ENCODE measurements at places on chromosomes 1 and 21. TPM values are rescaled to one million over a fixed set of nuclear protein-coding genes. Genes with fewer than 3 reads are reported as not detected.

GRCh38 chr1:43577655-43578542 is 47.2 kb downstream of the PTPRF start:
- no peak for DNase-seq

The ROR1 gene
- 24.5 TPM for total RNA-seq

The SPRR2A gene
- total RNA-seq: not detected

GRCh38 chr1:145720878-145721671 is 1.8 kb downstream of the CD160 start:
- peak; percentile 82 for DNase-seq

The UMODL1 gene
- total RNA-seq: 0.22 TPM

- DNase-seq: no peak
Observed at GRCh38 chr1:53135735-53136114, 6.7 kb downstream of the SLC1A7 start.

The PLA2G2F gene
- not detected for total RNA-seq

DNA sequence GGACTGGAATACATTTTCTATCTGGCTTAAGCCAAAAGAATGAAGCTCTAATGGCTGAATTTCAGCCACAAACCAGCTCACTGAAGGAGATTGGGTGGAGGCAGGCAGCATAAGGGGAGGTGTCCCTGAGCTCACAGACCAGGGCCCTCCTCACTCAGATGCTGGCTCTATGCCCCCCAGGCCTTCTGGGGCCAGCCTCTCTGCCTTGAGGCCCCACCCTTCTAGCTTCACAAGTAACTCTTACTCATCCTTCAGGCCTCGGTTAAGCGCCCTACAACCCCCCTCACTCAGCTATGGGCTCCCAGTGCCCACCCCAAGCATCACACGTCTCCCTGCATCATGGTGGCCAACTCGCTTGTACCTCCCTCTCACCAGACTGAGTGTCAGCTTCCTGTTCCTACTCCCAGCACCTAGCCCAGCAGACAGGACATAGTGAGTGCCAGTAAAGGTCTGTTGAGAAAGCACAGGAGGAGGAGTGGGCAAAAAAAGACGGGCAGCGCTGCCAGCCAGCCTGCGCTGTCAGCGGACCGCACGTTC is 40.8 kb upstream of the GPR157 start:
- DNase-seq: no peak

- DNase-seq: no peak
Observed at GRCh38 chr21:27403011-27403410, 436.1 kb upstream of the ADAMTS5 start.

GRCh38 chr21:25927195-25927880 is 192.6 kb downstream of the GABPA start:
- DNase-seq: no peak

All from Calu3 (cell line).